Kidney glomerular epithelial cell (primary cell): ENCODE measurements at places on chromosomes 7 and 10.

DNA sequence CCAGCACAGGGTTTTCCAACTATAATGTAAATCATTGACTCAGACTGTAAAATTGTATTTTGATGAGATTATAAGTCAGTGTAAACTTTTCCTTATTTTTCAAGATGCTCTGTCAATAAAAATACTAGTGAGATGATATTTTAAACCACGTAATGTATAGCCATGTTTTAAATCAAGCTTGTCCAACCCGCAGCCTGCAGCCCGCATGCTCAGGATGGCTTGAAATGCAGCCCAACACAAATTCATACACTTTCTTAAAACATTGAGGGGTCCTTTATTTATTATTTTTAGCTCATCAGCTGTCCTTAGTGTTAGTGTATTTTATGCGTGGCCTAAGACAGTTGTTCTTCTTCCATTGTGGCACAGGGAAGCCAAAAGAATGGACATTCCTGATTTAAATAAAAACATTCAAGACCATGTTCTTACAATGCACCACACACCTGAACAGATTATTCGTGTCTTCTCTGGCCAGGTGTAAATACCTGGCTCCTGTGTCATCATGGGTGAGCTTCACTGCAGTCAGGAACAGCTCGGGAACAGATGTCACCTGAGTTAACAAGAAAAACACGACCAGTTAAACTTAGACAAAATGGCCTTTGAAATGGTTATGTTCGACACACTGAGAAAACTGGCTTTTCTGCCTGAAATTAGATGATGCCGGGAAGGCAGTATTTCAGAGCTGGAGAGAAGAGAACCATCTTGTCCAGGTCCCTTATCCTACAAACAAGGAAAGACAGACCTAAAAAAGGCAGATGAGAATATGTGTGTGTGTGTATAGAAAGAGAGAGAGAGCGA is 5.9 kb downstream of the PITRM1 start:
- DNase-seq, result no peak

DNA sequence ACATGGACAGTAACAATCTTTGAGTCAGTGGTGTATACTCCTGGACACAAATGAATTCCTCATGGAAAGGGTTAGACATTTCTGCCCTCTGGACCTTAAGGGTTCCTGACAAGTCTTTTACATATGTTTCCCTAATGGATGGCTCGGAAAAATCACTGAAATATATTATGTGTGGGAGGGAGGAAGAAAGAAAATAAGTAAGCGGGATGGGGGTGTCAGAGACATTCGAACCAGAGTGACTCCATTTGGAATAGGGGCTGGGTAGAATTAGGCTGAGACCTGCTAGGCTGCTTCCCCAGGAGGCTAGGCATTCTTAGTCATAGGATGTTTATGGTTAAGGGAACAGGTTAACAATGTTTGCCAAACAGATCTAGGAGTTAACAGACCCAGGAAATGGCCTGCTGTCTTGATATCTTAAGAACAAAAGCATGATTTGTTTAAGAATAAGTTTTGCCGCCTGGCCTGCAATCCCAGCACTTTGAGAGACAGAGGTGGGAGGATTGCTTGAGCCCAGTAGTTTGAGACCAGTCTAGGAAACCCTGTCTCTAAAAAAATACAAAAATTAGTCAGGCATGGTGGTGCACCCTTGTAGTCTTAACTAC is 1241.7 kb downstream of the TYW1 start:
- DNase-seq, result no peak

DNA sequence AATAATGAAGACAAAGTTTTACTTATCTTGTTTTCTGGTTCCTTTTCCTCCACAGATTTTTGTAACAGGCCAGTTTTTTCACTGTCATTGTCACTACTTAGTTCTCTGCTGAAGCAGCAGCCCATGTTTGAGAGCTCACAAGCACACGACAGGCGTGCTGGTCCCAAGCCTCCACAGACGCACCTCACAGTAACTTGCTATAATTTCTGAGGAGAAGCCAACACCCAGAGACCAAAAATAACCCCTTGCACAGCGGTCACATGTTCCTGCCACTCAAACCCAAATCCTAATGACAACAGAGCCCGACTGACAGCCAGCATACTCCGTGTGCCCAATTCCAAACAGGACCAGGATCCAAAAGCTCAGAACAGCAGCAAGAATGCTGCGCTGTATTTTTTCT is 58.5 kb downstream of the LARP4B start:
- DNase-seq, result no peak

DNA sequence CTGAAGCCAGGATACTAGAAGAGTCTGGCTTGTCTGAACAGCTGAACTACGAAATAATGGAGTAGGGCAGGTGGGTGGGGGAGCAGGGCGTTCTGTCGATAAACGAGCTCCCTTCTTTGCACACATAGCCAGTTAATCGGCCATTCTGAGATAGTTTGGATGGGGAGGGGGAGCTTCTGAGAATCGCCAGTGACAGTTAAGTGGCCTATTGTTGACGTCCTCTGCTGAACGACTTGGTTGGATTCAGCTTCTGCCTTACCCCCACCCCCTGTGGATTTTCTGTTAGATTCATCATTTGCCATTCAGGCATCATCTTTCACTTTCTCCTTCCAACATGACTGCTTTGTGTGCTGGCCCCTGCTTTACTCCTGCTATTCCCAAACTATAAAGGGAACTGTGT is 520 bp downstream of the CPA5 start:
- no peak for DNase-seq

DNA sequence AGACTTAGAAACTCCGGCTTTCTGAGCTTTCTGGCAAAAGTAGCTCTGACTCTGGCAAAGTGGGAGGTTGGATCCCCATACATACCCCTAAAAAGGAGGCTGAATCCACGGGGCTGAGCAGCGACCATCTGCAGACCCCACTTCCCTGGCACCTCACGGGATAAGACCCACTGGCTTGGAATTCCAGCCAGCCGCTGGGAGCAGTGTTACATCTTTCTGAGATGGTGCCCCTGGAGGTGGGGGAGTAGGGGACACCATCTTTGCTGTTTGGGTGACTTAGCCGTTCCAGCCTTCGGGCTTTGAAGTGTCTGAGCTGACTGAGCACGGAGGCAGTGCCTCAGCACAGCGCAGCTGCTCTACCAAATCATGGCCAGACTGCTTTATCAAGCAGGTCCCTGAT is 45.0 kb upstream of the GRM3 start:
- DNase-seq, result no peak

DNA sequence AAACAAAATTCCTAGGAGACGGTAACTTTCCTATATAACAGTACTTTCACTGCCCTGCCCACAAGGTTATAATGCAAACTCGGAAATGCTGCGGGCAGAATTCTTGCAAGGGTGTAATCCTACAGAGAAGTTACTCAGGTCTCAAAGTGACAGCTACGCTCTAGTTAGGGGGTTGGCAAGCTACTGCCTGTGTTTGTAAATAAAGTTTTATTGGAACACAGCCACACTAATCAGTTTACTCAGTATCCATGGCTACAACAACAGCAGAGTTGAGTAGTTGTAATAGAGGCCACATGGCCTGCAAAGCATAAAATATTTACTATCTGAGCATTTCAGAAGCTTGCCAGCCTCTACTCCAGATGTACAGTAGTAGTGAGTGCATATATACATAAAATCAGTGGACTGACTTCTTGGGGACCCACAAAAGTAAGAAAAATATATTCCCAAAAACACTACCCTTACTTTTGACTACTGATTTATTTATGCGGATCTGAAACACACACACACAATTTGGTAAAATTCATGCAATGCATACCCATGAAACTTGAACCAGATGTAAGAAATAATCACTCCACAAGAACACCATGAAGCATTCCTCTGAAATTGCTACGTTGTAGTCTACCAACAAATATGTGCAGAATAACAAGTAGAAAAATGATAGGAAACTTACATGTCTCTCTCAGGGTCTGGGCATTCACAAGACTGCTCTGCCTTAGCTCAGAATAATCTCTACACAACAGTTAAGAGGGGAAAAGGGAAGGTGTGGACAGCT is 53.0 kb downstream of the SMURF1 start:
- no peak for DNase-seq

- no peak for DNase-seq
Measured at GRCh38 chr7:134477954-134478353, 19.1 kb upstream of the AKR1B1 start.

GRCh38 chr10:24622781-24623301 is 100.8 kb downstream of the ARHGAP21 start:
- DNase-seq, result no peak

DNA sequence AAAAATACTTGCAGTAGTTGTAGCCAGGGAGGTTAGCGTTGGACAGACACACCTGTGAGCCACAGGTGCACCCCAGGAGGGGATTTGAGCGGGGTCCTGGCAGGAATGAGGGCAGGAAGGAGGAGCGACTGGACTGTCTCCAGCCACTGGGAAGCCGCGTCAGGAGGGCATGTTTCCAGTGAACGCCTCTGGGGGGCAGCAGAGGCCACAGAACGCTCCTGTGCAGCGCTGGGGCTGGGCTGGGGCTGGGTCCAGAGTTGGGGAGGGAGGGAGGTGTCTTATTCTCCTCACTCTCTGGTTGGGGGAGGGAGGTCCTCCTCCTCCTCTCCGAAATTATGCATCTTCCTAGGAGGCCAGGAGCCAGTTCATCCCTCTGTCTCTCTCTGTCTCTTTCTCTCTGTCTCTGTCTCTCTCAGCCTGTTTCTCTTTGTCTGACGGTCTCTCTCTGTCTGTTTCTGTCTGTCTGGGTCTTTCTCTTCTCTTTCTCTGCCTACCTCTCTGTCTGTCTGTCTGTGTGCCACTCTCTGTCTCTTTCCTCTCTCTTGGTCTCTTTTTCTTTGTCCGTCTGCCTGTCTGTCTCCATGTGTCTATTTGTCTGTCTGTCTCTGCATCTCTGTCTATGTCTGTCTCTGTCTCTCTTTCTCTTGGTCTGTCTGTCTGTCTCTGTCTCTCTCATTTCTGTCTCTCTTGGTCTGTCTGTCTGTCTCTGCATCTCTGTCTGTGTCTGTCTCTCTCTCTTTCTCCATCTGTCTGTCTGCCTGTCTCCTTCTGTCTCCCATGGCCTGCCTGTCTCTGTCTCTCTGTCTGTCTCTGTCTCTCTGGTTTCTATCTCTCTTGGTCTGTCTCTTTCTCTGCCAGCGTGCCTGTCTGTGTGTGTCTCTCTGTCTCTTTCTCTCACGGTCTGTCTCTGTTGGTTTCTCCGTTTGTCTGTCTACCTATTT is 9.9 kb upstream of the PSMG3 start:
- DNase-seq, result peak; percentile 4

DNA sequence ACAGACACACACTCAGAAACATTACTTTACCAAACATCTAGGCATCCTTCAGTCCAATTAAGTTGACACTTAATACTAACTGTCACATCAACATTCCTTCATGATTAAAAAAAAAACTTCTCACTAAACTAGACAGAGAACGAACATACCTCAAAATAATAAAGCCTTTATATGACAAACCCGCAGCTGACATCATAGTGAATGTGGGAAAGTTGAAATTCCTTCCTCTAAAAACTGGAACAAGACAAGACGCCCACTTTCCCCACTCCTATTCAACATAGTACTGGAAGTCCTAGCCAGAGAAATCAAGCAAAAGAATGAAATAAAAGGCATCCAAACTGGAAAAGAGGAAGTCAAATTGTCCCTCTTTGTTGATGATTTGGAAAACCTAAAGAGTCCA is 96.9 kb upstream of the PPP1R9A start:
- no peak for DNase-seq

DNA sequence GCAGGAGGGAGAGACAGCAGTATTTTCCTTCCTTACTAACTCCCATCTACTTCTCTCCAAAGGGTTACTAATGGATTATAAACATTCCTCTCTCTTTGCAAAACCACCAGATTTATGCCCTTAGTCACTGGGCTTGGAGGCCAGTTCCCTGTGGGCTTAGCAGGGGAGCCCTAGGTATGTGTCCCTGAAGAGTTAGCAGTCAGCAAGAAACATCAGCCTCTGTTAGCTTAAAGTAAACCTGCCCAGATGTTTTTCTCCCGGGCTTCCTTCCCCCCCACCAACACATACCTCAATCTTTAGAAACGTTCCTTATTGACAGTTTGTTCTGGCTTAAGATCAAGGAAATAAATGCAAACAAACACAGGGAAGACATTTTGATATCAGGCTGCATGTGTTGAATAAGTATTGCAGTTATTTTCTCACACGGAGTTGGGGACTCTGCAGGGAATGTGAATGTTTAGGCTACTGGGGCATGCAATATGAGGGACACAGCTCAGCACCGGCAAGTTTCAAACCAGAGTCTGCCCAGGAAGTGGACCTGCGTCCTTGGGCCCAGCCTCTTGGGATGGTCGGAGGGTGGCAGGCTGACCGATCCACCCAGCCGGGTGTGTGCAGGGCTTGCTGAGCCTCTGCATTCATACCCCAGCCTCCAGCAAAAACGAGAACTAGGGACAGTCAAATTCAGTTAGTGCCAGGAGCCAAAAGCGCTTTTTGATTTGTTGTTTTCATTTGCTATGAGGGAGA is 252.0 kb upstream of the GRB10 start:
- peak; percentile 45 for DNase-seq

DNA sequence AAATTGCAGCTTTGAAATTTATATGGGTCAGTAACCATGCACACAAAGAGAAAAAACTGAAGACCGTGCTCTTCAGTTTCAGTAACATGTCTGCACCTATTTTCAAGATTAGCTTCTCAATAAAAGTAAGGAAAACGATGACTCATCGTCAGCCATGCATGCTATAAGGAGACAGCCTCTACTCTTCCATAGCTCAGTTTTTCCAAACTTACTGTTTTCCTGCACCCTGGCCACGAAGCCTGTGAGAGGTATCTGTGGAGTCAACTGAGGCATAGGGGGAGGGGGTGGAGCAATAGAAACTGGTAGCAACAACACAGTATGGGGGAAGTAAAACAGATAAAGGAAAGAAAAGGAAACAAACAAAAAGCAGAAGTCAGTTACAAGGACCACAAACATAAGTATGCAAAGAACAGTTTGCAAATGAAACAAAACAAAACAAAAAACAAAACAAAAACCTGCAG is 58.0 kb downstream of the PDSS1 start:
- DNase-seq, result peak; percentile 47

GRCh38 chr7:98559958-98560357 is 57.1 kb upstream of the NPTX2 start:
- DNase-seq, result no peak

GRCh38 chr7:1268866-1269265 is 36.2 kb downstream of the UNCX start:
- no peak for DNase-seq

DNA sequence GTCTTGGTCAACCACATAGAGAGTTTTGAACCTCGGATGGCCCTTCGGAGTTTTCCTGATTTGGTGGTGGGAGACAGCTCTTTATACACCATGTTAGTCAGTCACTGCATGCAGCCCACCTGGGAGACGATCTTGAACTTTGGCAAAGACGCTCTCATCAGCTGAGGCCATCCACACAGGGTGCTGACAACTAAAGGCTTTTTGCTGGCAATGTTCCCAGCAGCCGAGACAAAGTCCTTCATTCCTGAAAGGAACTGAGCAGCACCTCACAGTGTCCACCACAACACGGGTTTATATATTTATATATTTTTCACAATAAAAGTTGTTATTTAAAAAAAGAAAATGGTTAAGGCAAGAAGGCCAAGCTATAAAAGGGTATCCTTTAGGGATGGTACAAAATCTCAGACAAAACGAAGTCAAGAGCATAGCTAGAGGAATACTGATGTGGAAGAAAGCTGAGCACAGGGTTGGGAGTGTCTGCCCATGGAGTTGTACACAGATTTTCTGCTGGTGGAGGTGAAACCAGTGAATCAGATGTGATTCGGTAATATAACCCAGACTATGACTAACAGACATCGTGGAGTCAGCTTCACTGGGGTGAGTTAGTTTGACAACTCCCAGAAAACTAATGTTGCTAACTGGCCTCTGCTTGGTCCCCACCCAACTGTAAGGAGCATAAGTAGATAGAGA is 27.4 kb upstream of the CAPZA2 start:
- DNase-seq, result no peak

GRCh38 chr10:94129393-94130130 is 135.8 kb downstream of the PLCE1 start:
- peak; percentile 30 for DNase-seq

GRCh38 chr10:103374263-103374662 is 6.5 kb downstream of the TAF5 start:
- DNase-seq, result no peak
